ENCODE measurements at places on chromosomes 3 and 15. TPM values are rescaled to one million over a fixed set of nuclear protein-coding genes. Genes with fewer than 3 reads are reported as not detected.
A peak's percentile ranks its signal among the peaks of the same experiment; 100 is the strongest.

DNA sequence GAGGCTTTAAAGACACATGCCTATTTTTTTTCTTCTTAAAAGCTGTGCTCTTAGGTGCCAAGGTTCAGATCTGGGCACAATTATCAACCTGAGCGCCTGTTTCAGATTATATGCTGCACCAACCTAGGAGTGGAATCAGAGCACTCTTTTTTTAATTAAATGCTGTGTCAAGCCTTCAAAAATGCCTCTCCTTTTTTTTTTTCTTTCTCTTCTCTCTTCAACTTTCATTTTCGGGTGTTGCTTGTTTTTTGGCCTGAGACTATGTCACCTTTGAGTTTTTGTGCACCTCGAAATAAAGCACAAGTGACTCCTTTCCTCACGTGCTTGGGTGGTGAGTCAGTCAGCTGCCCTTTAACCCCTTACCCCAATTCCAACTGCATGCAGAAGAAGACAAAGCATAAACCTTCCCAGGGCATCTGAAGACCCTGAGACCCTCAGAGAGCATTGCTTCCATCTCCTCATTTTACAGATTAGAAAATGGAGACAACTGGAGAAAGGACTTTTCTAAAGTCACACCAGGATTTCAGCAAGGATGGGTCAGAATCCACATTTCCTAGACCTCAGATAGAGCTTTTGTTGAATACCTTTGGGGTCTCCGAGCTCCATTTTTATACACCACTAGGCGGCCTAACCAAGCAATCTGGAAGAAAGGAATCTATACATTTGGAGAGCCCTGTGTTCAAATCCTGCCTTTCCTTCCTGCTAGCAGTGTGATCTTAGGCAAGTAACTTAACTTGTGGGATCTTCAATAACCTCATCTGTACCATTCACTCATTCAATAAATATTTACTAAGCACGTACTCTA, 631 bp upstream of the PRICKLE2 start:
- H3K4me3 ChIP-seq, result no peak overlapping the region
- no peaks in the 10 kb centered on the region for H3K36me3 ChIP-seq
- no peaks in the 10 kb centered on the region for H3K4me1 ChIP-seq
- H3K27me3 ChIP-seq, result no peaks in the 10 kb centered on the region
- DNase-seq, result no peak

- no peak for DNase-seq
- peak overlapping the region; percentile 85 for H3K4me3 ChIP-seq
- peak overlapping the region; percentile 82 for H3K27ac ChIP-seq
- peaks cover 53% of the 10 kb centered on the region for H3K4me1 ChIP-seq
- H3K36me3 ChIP-seq, result no peaks in the 10 kb centered on the region
These were observed 365 bp upstream of the PDCD6IP start for GRCh38 chr3:33798113-33798417.

GRCh38 chr3:20154928-20155327, 31.1 kb downstream of the SGO1 start:
- peaks cover 7% of the 10 kb centered on the region for H3K4me1 ChIP-seq
- peaks cover 21% of the 10 kb centered on the region for H3K36me3 ChIP-seq
- no peak for DNase-seq
- no peak overlapping the region for H3K27ac ChIP-seq
- H3K4me3 ChIP-seq, result no peak overlapping the region

CGNL1 gene
- polyA plus RNA-seq, result not detected

CADM2 gene
- 0.21 TPM for polyA plus RNA-seq

IFT122 gene
- 5.3 TPM for polyA plus RNA-seq
